ENCODE measurements at places on chromosomes 7 and 10. TPM values are rescaled to one million over a fixed set of nuclear protein-coding genes. Genes with fewer than 3 reads are reported as not detected.

MSMB gene
- not detected for total RNA-seq

GRCh38 chr10:51313773-51314478, 239.6 kb downstream of the PRKG1 start:
- no peak for DNase-seq

DNA sequence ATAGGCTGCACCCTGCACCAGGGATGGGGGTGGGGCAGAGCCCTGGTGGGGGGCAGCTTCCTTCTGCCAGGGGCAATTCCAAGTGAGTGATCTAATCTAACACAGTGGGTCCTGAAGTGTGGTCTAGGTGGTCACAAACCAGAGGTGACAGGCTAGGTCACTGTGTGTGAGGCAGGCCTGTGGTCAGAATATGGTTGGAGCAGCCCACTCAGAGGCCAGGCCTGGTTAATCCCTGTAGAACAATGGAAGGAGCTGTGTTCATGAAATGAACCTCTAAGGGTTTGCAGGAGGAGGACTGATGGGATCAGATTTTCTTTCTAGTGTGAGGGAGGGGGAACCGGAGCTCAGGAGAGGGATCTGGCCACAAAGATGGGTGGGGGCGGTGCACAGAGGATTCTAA, 10.0 kb upstream of the TSPAN14 start:
- DNase-seq, result no peak

PCLO gene
- total RNA-seq, result 0.67 TPM

SLC18A3 gene
- total RNA-seq, result not detected

GRCh38 chr7:88363869-88364268, 57.2 kb upstream of the STEAP4 start:
- DNase-seq, result no peak

CALML5 gene
- not detected for total RNA-seq

GRCh38 chr10:33773253-33773573, 438.7 kb upstream of the NRP1 start:
- peak; percentile 15 for DNase-seq

GRCh38 chr10:85149766-85150165, 821.4 kb downstream of the CCSER2 start:
- DNase-seq, result no peak

- DNase-seq, result no peak
These were observed 74.1 kb downstream of the HERC4 start for GRCh38 chr10:68001000-68001399.

DNA sequence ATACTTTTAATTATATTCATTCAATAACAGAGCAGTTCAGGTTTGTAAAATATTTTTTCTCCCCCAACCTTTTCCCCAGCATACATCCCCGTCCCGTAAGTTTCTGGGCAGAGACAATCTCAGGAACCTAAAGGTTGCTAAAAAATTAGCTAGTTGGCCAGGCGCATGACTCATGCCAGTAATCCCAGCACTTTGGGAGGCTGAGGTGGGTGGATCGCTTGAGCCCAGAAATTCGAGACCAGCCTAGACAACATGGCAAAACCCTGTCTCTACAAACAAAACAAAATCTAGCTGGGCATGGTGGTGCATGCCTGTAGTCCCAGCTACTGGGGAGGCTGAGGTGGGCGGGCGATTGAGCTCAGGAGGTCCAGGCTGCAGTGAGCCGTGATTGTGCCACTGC, 40.2 kb downstream of the TCF7L2 start:
- DNase-seq, result no peak

TAS2R60 gene
- not detected for total RNA-seq

GRCh38 chr10:49664006-49664841, 15.2 kb upstream of the C10orf53 start:
- no peak for DNase-seq

- no peak for DNase-seq
These were observed 15.7 kb downstream of the NOLC1 start for GRCh38 chr10:102167861-102168260.
